ENCODE measurements at places on chromosomes 11 and 22.

GRCh38 chr11:61930933-61931332 lies 13.6 kb upstream of the RAB3IL1 start:
- DNase-seq: no peak

- DNase-seq: no peak
These were observed 15.2 kb downstream of the DDX17 start for GRCh38 chr22:38490915-38491314.

- DNase-seq: no peak
These were observed 451.5 kb upstream of the FAT3 start for GRCh38 chr11:91773090-91773489.

DNA sequence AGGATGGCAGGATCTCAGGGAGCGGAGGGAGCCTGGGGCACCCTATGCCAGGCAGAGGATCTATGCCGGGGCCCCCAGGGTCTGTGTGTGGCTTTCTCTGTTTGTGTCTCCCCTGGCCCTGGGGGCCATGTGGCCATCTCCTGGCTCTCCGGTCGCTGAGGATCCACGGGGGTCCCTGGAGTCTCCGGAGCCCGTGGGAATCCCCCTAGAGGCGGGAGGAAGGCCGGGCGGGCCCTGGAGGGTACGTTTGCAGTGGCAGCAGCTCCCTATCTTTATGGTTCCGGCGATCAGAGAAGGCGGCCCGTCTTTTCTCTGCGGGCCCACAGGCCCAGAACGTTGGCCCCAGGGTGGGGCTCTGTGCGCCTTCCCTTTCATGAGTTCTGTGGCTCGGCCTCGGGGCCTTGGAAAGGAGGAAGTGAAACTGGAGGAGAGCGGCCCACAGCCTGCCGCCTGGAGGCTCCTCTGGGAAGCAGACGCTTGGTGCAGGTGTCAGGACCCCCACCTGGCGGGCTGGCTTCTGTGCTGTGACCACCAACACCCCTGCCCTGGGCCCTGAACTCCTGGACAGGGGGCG lies 82.1 kb downstream of the KCNQ1 start:
- DNase-seq: no peak

Measured in activated CD8-positive, alpha-beta memory T cell treated with anti-CD3 and anti-CD28 coated beads for 4 hours (primary cell).